COLO829 (cell line): ENCODE measurements at places on chromosomes 13 and 19.

- peak; percentile 13 for DNase-seq
Observed at GRCh38 chr13:67416047-67416925, 186.2 kb upstream of the PCDH9 start.

GRCh38 chr13:47929156-47929555 is 71.9 kb downstream of the SUCLA2 start:
- DNase-seq: no peak

DNA sequence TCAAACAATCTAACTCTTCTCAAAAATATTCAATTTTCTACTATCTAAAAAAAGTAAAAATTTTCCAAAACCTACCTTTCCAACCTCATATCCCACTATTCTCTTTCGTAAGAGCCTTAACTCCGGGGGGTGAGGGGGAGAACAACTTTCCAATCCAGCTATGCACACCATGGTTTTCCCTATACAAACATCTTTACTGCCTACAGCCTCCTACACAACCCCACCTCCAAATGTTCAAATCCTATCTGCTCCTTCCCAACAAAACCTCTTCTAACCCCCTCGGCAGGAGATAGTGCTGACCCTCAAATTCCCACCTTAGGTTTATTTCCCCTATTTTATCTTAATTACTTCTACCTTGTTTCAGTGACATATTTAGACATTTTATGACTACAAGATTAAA is 102.0 kb downstream of the DIAPH3 start:
- DNase-seq: no peak

GRCh38 chr13:113468472-113469201 is 15.3 kb upstream of the ADPRHL1 start:
- no peak for DNase-seq

- no peak for DNase-seq
Observed at GRCh38 chr19:14006766-14007562, 844 bp upstream of the RFX1 start.

- DNase-seq: no peak
Observed at GRCh38 chr19:46866407-46867136, 5.8 kb downstream of the ARHGAP35 start.

- no peak for DNase-seq
Observed at GRCh38 chr13:45410001-45410400, 8.2 kb downstream of the SLC25A30 start.
